Fibroblast of lung (primary cell): ENCODE measurements at places on chromosomes 7 and 10.

- DNase-seq, result no peak
These were observed 346.5 kb downstream of the GRID1 start for GRCh38 chr10:86020134-86020533.

DNA sequence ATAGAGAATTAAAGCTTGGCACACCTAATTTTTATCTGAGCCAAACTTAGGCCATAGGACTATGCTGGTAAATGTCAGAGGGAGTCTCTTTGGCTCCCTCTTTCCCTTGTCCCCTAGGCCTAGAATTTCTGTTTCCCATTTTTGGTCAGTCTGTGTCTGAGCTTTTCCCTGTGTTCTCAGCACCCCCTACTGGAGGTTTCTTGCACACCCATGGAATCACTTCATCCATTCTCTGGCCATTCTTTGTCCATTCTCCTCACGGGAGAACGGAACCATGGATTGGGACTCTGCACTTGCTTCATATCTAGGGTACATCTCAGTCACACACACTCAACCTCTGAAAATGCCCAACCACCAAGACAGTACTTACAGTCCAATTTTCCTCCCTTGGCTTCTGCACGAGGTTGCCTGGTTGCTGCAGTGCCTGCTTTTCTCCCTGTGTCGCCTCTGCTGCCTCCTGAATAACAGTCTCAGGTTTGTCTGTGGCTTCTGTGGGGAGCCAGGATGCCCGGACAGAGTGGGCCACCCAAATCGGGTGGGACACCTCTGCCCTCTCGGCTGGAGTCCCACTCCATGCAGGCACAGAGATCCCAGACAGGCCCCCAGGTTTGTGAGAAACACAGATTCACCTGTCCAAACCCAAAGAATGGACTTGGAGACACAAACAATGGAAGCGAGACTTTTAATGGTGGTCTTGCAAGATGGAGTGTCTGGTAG, 35.1 kb upstream of the DNAH11 start:
- peak; percentile 63 for DNase-seq

DNA sequence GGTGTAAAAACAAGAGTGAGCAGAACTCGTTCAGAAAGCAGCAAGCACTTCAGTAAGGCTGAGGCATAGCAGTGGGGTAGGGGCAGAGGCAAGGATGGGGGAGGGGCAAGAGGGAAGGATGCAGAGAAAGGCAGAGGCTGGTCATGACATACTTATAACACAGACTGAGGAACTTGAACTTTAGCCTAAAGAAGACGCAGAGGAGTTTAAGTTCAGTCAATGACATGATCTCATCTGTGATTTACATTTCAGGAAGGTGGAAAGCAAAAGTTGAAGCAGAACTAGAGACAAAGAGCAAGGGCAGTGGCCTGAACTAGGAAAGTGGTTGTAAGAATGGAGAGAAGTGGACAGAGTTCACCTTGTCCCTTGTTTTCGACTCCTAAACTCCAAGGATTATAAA, 15.8 kb downstream of the MACC1 start:
- no peak for DNase-seq

GRCh38 chr10:99983280-99983988, 26.3 kb downstream of the DNMBP start:
- peak; percentile 57 for DNase-seq

- peak; percentile 90 for DNase-seq
These were observed 182.2 kb upstream of the FZD1 start for GRCh38 chr7:91082038-91082437.

DNA sequence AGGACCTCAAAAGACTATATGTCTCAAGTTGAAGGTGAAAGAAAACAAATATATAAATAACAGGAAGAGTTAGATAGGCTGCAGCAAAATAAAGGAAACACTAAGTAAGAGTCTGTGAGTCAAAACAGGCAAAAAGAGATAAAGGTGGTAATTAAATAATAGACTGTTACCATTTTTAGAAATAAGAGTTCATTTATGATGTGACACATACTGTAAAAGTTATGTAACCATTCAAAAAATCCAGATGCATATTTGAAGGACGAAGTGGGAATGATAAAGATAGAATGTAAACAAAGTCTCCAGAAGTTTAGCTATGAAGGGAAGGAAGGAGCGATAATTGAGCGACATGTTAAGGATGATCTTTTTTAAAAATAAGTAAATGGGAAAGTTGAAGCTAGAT, 50.5 kb downstream of the HECTD2 start:
- DNase-seq, result no peak

GRCh38 chr10:132355754-132356153, 23.8 kb downstream of the LRRC27 start:
- DNase-seq, result no peak
